ENCODE measurements at places on chromosomes 1 and 21. TPM values are rescaled to one million over a fixed set of nuclear protein-coding genes. Genes with fewer than 3 reads are reported as not detected.

LRRC7 gene
- polyA plus RNA-seq: 0.31 TPM

DNA sequence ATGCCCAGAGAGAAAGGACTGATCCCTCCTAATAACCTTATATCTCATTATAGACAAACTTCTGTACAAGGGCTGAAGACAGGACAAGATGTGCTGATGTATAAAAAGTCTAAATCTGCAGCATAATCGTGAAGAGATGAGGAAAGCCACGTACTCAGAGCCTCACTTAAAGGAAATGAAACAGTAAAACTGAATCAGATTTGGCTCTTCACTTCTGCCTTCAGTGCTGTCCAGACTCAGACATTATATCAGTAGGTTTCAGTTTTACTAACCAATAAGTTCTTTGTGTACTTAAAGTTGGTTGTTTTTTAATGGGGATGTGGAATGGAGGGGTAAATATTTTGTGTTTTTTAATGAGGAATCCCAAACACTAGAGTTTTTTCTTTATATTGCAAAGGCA is 45.3 kb upstream of the RGS1 start:
- H3K4me3 ChIP-seq: no peak overlapping the region
- H3K27ac ChIP-seq: no peak overlapping the region
- H3K36me3 ChIP-seq: no peaks in the 10 kb centered on the region
- H3K27me3 ChIP-seq: no peaks in the 10 kb centered on the region
- DNase-seq: no peak

- H3K27ac ChIP-seq: peak overlapping the region; percentile 88
- no peaks in the 10 kb centered on the region for H3K36me3 ChIP-seq
- H3K4me1 ChIP-seq: peaks cover 47% of the 10 kb centered on the region
- no peaks in the 10 kb centered on the region for H3K27me3 ChIP-seq
- H3K4me3 ChIP-seq: no peak overlapping the region
Observed at GRCh38 chr1:67749263-67749843, 64.4 kb downstream of the GADD45A start.

RAB3B gene
- 0.31 TPM for polyA plus RNA-seq

- peaks cover 8% of the 10 kb centered on the region for H3K27me3 ChIP-seq
- H3K4me1 ChIP-seq: peaks cover 26% of the 10 kb centered on the region
- peak; percentile 55 for DNase-seq
- peak overlapping the region; percentile 23 for H3K27ac ChIP-seq
Observed at GRCh38 chr1:43565600-43566360, 35.1 kb downstream of the PTPRF start.

ZNF648 gene
- polyA plus RNA-seq: 0.03 TPM

- no peak for DNase-seq
- no peak overlapping the region for H3K27ac ChIP-seq
- no peaks in the 10 kb centered on the region for H3K36me3 ChIP-seq
- H3K4me3 ChIP-seq: no peak overlapping the region
- H3K27me3 ChIP-seq: no peaks in the 10 kb centered on the region
Observed at GRCh38 chr1:167291539-167292185, 71.0 kb downstream of the POU2F1 start.

- peaks cover 33% of the 10 kb centered on the region for H3K36me3 ChIP-seq
- no peak overlapping the region for H3K27ac ChIP-seq
- H3K4me3 ChIP-seq: no peak overlapping the region
- no peaks in the 10 kb centered on the region for H3K27me3 ChIP-seq
- DNase-seq: no peak
Observed at GRCh38 chr1:90973897-90974798, 47.7 kb downstream of the ZNF644 start.

DNA sequence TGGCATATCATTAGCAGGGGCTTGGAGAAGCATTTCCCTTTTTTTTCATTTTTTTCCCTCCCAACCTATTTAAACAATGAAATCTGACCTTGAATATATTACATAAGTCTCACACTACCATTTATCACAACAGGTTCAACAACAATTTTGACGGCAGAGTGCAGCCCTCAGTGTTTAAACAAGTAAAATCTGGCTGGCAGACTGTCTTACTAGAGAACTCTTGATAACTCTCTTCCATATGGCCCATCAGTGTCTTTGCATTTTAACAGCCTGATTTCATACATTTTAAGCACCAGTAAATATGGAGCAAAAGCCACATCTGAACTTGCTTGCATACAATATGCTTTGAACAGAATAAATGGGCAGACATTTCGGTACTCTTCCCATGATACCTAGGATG is 213.0 kb downstream of the KCTD3 start:
- no peak overlapping the region for H3K27ac ChIP-seq
- no peaks in the 10 kb centered on the region for H3K4me1 ChIP-seq
- no peaks in the 10 kb centered on the region for H3K27me3 ChIP-seq
- H3K36me3 ChIP-seq: no peaks in the 10 kb centered on the region
- DNase-seq: peak; percentile 37

DNA sequence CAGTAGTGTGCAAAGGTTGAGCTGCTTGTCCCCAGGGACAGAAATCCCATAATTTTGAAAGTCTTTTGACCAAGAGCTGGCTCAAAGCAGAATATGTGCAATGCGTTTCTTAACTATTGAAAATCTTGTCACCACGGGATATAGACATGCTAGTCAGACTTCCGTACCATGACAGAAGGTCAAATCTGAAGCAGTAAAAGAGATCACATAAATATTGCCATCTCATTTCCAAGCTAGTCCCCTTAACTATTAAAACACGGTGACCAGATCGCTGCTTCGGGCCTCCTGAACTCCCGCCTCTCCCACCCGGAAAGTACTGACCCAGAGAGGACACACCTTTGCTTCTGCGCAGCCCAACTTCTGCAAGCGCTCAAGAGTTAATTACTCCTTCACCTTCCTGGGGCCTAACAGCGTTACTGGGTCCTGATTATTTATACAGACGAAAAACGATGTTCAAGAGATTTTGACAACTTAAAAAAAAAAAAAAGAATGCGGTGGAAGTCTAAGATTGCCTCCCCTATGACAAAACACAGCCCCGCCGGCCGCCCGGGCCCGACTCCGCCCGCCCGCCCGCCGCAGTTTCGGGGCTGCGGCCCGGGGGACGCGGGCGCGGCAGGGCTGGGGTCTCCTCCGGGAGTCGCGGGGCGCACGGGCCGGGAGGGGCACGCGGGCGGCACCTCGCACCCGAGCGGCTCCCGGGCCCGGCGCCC is 692 bp downstream of the SORT1 start:
- H3K36me3 ChIP-seq: peaks cover 6% of the 10 kb centered on the region
- peaks cover 64% of the 10 kb centered on the region for H3K4me1 ChIP-seq

DNA sequence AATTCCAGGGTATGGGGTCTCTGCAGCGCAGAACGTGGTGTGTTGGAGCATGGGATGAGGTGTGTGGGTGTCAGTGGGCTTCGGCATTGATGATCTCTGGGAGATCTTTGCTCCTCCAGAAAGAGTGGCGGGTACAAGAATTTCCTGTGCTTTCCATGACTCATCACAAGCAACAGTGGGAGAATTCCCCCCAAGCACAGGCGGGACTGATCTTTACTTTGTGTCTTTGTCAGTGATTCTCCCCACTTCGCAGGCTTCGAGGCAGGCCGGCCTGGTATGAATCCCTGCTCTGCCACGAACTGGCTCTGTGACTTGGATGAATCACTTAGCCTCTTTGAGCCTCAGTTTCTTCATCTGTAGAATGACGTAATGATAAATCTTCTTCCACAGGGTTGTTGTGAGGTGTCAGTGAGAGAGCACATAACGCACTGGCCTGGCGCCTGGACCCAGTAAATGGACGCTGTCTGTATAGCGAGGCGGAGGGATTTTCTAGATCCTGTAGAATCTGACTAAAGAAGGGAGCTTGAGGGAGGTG is 2.0 kb downstream of the OPRD1 start:
- peaks cover 11% of the 10 kb centered on the region for H3K4me1 ChIP-seq
- no peak for DNase-seq
- peaks cover 100% of the 10 kb centered on the region for H3K27me3 ChIP-seq
- H3K27ac ChIP-seq: no peak overlapping the region

DNA sequence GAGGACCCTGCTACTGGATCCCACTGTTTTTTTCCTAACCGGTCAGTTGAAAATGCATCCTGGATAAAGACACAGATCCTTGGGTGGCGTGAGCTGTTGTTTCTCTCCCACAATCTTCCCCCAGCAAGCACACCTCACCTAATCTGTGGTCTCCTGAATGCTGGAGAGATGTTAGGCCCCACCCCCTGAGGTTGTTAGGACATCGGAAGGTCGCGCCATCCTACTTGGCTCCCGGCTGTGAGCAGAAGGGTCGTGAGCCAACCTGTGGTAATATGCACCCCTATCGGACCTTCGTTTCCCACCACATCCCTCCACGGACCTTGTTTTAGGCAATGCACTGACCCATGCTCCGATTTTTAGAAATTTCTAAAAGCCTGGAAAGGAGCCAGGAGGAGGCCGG is 89.9 kb upstream of the IPO9 start:
- peak overlapping the region; percentile 72 for H3K4me3 ChIP-seq
- H3K27me3 ChIP-seq: no peaks in the 10 kb centered on the region
- peak overlapping the region; percentile 86 for H3K27ac ChIP-seq
- H3K36me3 ChIP-seq: no peaks in the 10 kb centered on the region
- peak; percentile 24 for DNase-seq

CENPS gene
- 29.5 TPM for polyA plus RNA-seq

GRCh38 chr1:160669802-160670201 is 23.0 kb upstream of the SLAMF1 start:
- no peaks in the 10 kb centered on the region for H3K27me3 ChIP-seq
- DNase-seq: no peak
- no peak overlapping the region for H3K4me3 ChIP-seq

GRCh38 chr1:150012611-150013010 is 2.1 kb upstream of the OTUD7B start:
- H3K4me1 ChIP-seq: peaks cover 33% of the 10 kb centered on the region
- H3K27me3 ChIP-seq: no peaks in the 10 kb centered on the region
- no peak overlapping the region for H3K27ac ChIP-seq
- H3K4me3 ChIP-seq: no peak overlapping the region
- DNase-seq: no peak

KPRP gene
- 0.30 TPM for polyA plus RNA-seq

DNA sequence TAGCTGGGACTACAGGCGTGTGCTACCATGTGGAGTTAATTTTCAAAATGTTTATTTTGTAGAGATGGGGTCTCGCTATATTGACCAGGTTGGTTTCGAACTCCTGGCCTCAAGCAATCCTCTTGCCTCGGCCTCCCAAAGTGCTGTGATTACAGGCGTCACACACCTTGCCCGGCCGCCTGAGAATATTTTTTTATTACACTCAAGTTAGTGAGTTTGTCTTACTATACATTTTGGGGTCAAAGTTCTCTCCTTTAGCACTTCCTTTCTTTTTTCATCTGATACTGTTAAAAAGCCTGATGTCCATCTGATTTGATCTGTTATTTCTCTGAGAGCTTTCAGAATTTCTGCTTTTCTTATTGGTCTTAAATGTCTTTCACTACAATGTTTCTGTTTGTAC is 128.8 kb downstream of the KIAA0319L start:
- H3K4me3 ChIP-seq: no peak overlapping the region
- H3K27ac ChIP-seq: no peak overlapping the region
- DNase-seq: no peak

Data from stomach (tissue), 19 donors.